ENCODE measurements at places on chromosomes 11 and 22. TPM values are rescaled to one million over a fixed set of nuclear protein-coding genes. Genes with fewer than 3 reads are reported as not detected.

DNA sequence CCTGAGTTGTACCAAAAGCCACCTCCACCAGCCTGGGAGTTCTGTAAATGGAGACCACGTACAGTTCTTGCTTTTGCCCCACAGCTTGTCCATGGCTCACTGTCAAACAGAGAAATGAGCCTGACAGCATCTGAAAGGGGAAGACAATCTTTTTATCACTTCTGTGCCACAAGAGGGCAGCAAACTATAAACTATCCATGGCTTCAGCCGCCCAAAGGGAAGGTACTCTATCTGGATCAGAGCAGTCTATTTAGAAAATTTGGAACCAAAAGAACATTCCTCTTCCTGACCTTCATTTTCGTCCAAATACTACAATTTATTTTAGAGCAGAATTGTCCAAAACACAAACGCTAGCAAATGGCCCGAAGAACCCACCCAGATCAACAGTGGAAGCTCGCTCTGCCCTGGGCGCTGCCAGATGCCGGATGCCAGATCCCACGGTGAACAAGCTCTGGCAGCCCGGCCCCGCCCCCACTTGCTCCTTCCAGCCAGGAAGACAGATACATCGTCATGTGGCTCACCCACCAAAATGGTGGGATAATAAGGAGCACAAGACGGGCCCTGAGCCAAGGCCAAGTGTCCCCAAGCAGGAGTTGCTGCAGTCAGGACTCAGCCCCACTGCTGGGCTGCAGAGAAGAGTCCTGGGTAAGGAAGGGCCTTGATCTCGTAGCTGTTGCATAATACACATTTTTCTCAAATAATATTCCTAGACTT, 23.9 kb upstream of the SCGB1A1 start:
- DNase-seq, result no peak

The GRAP2 gene
- total RNA-seq, result 0.24 TPM

- no peak for DNase-seq
Observed at GRCh38 chr11:6663794-6664469, 8.3 kb upstream of the DCHS1 start.

The CLTCL1 gene
- total RNA-seq, result 11.6 TPM

GRCh38 chr11:59267736-59268475, 55.2 kb upstream of the MPEG1 start:
- DNase-seq, result no peak

DNA sequence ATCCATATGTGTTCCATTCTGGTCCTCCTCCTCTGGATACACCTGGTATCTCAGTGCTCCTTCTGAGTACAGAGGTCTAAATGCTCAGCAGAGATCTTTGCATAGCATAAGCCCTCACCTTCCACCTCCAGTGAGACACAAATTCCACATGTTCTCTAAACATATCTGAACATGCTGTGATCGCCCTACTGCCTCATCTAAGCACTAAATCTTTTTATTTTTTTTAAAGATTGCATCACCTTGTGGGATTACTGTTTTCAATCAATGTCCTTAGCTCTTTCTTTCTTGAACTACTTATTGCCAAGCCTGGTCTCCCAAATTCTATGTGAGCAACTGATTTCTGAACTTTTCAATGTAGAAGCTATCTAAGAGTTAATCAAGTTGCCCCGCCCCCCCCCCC, 113.4 kb downstream of the TRPC6 start:
- no peak for DNase-seq

DNA sequence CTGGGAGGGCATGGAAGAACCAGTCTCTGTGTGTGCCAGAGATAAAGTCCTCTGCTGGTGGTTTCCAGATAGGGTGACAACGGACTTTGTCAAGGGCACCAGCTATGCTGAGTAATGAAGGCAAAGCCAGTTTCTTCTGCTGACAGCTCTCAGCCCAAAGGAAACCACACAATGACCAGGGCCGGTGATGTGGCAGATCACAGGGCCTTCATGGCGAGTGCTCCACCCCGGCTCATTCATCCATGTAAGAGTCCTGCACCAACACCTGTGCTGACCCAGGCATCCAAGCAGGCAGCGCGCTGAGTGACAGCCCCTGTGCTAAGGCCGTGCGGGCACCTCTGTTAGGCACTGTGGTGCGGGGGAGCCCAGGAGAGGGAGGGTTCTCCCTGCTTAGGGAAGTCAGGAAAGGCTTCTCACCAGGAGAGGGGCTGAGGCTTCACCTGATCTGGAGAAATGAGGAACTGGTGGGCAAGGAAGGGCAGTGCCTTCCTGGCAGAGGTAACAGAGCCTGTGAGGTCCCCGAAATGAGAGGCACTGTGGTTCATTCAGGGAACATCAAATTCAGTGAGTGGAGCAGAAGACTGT, 33.8 kb downstream of the TP53I11 start:
- no peak for DNase-seq

DNA sequence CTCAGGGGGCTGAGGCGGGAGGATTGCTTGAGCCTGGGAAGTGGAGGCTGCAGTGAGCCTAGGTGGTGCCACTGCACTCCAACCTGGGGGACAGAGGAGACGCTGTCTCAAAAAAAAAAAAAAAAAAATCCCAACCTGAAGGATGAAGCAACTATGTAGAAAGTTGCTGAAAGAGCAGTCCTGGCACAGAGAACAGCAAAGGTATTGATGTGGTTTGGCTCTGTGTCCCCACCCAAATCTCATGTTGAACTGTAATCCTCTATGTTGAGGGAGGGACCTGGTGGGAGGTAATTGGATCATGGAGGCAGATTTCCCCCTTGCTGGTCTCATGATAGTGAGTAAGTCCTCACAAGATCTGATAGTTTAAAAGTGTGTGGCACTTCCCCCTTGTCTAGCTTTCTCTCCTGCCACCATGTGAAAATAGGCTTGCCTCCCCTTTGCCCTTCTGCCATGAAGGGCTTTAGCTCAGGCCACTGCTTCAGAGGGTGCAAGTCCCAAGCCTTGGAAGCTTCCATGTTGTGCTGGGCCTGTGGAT, 10.7 kb upstream of the SERPING1 start:
- no peak for DNase-seq

The OR51B5 gene
- not detected for total RNA-seq

DNA sequence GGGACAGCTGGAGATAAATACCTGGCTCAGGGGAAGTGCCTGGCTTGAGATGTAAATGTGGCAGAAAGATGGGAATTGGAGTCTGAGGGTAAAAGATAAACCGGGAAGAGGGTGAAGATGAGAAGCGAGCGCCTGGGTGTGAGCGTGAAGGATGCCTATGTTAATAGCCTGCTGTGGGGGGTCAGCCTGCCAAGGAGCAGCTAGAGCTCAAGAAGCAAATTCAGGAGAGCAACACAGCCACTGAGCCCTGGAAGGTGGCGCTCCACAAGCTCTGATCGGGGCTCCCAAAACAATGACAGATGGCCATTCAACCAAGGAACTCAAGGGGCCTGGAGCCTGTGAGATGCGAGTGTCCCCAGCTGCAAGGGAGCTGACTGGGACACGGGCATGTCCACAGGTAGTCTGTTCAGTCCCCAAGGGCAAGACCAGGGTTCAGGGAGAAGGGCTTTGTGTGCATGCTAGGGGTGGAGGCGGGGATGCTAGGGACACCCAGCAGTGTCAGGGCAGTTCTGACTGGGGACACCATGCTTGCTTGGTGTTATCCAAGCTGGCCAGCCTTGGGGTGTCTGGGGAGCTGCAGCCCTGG, 2.8 kb downstream of the GSC2 start:
- DNase-seq, result no peak

DNA sequence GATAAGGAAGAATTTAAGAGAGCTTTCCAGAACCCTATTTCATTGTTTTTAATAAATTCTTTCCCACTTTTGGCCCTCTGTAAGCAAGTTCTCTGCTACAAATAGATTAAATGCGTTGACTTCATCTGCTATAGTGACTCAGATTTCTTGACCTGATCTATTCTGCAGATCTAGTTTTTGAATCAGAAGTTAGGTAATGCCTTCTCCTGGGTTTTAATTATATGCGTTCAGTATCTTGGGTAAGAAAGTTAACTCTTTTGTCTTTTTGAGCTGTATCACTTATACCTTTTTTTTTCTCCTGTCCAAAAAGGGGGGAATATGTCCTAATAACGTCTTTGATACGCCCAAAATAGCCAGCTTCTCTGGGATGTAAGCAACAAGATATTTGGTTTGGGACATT, 2.4 kb upstream of the HEPHL1 start:
- DNase-seq, result no peak

DNA sequence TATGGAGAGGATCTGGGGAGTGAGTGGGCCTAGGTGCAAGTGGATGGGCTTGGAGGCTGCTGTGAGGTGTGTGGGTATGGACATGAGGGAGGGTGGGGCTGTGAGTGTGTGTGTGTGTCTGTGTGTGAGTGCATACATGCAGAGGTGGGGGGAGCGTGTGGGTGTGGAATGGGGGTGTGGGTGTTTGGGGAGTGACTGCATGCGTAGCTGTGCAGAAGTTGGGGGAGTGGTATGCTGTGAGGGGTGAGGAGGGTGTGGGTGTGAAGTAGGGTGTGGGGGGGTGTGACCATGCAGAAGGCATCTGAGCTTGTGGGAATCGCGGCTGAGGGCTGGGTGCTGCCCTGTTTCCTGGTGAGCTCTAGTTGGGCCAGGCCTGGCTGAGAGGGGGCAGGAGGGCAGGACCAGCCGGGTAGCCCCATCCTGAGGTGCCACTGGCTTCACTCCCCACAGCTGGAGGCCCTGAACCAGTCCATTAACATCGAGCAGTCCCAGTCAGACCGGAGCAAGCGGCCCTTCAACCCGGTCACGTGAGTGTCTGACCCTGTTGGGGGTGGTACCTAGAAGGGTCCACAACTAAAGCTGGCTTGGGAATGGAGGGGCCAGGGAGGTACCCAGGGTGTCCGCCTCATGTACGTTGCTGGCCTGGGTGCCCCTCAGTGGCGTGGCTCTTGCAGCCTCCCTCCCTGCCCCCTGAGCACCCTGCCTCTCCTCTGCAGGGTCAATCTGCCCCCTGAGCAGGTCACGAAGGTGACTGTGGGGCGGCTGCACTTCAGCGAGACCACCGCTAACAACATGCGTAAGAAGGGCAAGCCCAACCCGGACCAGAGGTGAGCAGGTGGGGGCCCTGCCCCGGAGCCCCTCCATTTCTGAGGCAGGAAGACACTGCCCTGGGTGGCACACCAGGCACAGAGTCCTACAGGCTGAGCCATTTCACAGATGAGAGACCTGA, 16.5 kb downstream of the TMEM258 start:
- no peak for DNase-seq

The TMEM135 gene
- 33.9 TPM for total RNA-seq

GRCh38 chr11:129489249-129489648, 113.6 kb downstream of the BARX2 start:
- no peak for DNase-seq

GRCh38 chr11:41457216-41458014, 2.0 kb downstream of the LRRC4C start:
- no peak for DNase-seq

GRCh38 chr11:17719028-17719937, at the start of gene MYOD1:
Gene MYOD1, plus strand, starts transcription at chr11:17719571. Its CDS starts 212 bp downstream, at chr11:17719783.
- DNase-seq, result no peak

DNA sequence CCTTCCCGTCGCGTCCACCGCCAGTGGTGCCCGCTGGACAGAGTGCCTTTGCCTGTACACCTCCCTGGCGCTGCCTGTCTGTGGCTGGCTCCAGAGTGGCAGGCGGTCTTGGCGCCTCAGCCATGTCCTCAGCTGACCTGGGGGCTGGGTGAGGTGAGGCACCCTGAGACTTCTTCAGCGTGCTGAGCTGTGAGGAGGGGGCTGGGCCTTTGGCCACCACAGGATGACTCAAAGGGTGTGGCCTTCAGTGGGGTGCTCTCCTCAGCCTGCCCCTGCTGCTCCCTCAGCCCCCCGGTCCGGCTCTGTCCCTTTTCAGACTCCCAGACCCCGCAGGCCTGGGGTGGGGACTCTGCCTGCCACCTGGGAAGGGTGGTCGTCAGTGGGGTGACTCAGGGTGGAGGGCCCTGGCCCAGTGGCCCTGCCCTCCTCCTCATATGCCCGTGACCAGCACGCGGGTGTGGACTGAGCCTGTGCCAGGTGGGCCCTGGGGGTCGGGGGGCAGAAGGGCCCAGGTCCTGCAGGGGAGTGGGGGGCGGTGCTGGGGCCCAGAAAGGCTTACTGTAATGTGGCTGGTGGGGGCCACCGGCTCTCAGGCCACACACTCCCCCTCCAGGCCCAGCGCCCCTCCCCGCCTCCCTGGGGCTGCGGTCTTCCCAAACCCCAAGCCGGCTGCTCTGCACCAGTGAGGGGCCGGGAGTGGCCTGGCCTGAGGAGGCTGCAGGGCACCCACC, 15.9 kb downstream of the CRELD2 start:
- no peak for DNase-seq

The CSKMT gene
- 17.7 TPM for total RNA-seq

Measured in type B pancreatic cell (in vitro differentiated cells).